ENCODE measurements at places on chromosomes 1 and 21.

GRCh38 chr1:184972315-184973055 lies 1.8 kb downstream of the NIBAN1 start:
- DNase-seq: peak; percentile 38

DNA sequence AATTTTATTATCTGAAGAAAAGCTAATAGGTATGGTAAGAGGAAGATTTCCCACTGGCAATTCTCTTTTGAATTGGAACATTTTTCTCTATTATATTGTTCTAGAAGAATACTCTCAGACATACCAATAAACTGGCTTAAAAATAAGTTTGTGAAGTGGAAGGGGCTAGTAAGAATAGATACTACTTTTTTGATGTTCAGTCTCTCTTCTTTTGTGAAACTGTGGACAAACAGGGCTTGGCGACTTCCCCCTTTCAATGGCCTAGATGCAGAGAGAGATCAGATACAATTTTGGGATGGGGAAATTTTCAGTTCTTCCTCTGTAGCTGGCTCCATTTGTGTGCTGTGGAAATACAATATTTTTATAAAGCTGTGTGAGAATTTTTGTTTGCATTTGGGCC lies 2.5 kb downstream of the PBX1 start:
- peak; percentile 17 for DNase-seq

DNA sequence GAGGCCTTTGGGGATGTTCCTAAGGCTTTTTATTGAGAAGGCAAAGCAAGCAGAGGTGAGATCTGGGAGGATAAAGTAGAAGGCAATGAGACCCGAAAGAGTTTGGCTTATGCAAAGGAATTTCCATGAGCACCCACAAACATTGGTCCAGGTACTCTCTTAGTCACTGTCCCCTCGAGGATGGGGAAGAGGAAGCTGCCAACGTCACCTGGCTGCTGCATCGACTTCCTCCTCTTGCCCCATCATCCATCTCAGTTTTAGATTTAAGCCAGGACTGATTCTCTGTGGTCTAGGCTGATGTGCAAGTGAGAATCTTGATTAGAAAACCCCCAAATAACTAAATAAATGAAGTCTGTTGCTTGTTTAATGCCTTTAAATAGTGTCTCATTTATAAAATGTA lies 28.7 kb downstream of the RUNX1 start:
- DNase-seq: no peak

DNA sequence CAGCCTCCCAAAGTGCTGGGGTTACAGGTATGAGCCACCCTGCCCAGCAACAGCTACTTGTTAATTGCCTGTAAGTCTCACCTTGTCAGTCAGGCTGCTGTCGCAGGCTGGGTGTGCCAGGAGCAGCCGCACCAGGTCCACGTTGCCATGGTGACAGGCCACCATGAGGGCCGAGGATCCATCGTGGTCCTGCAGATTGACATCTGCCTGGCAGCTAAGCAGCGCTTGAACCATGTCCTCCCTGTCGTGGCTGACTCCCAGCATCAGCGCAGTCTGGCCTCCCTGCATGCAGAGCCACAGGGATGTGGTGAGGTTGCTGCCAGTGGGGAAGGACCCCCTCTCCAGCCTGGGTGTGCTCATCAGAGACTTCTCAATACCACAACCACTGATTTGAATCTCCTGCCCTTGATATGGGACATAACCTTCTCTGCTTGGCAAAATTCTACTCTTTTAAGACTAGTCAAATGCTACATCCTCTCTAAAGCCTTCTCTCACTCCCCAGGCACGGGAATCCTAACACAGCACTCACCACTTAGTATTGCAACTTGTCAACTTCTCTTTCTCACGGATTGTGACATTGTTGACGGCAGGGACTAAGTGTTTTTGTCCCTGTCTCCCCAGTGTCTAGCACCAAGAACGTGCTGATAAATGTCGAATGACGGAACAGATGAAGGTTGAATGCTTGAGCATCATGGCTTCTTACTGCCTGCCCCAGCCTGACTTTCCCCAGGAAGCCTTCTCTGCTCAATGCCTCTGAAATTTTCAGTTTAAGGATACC lies 52.9 kb downstream of the L1TD1 start:
- peak; percentile 47 for DNase-seq

DNA sequence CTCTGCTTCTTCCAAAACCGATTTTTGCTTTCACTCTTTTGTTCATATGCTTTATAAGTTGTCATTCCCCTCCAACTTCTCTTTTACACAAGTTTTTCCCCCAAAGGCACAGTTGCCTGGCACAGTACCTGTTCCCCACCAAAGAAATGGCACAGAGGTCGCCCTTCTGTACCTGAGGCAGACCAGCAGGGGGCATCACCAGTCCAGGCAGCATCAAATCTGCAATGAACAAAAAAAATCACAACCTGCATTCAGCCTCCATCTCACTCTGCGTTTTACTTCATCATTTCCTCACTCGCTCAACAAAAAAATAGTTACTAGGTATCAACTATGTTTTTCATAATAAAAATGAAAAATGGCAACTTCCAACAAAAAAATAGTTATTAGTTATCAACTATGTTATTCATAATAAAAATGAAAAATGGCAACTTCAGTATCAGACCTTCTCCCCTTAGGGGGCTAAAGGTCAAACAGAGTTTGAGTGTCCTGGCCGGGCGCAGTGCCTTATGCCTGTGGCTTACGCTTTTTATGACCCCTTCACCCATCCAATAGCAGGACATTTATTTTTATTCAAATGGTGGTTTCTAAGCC lies 4.1 kb downstream of the EIF2D start:
- peak; percentile 76 for DNase-seq

DNA sequence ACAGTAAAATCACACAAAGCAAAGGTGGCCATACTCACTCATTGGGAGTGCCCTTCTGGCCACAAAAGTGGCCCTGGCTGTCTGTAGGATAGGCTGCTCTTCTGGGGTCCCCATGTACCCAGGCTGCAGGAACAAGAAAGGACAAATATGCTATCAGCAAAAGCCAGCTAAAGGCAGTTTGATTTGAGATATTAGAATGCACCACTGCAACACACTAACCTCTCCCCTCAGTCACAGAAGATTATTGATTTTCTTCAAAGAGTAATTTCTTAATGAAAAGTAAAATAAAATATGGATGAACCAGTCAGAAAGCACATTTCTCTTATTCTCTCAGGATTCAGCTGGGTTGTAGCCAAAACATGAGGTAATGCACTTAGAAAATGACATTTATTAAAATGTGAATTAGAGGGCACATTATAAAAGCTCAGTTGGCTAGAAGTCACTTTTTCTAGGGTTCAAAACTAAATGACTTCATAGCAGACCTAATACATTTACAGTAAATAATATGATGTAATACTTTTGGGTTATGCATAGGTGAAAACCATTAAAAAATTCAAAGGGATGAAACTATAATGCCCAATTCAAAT lies 140.8 kb downstream of the LHX8 start:
- DNase-seq: no peak

DNA sequence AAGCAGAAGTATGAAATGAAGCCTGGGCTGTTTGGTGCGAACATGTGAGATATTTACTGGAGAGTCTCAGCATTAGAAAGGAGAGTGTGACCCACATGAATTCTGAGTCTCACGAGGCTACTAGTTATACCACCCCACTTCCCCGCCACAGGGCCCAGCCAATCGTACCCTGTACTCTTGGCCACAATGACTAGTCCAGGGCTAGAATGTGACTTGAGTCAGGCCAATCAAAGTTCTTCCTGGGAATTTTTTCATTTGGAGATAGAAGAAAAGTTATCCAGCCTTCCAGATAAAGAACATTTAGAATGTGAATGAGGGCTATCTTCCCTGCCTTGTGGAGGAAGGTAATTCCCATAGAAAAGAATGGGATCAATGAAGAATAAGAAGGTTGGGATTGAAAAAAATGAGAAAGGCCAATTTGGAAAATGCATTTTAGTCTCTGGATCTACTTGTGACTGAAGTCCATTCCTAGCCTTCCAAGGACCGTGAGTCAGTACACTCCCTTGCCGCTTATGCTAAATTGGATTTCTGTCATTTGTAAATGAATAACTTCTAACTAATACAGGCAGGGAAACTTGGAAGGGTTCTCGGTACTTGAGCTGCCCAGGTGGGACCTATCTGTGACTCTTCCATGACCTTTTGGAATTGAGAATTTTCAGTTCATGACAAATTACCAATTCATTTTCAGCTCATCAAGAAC lies 12.3 kb upstream of the RIMKLA start:
- DNase-seq: no peak

DNA sequence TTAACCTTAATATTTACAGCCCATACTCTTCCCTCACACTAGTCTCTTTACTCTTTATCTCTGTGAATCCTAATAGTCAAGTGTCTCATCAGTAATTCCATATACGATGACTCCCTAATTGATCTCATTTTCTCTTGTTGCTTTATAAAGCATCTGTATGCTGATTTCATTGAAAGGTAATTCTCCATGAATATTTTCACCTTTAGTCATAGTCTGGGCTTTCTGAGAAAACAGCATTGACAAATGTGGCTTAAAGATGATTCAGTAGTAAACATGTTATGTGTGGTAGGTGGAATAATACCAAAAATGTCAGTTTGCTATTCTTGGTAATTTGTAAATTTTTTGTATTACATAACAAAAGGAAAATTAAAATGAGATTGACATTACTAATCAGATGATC lies 1176.5 kb downstream of the NCAM2 start:
- no peak for DNase-seq

GRCh38 chr1:53735681-53736080 lies 3.3 kb downstream of the GLIS1 start:
- no peak for DNase-seq

DNA sequence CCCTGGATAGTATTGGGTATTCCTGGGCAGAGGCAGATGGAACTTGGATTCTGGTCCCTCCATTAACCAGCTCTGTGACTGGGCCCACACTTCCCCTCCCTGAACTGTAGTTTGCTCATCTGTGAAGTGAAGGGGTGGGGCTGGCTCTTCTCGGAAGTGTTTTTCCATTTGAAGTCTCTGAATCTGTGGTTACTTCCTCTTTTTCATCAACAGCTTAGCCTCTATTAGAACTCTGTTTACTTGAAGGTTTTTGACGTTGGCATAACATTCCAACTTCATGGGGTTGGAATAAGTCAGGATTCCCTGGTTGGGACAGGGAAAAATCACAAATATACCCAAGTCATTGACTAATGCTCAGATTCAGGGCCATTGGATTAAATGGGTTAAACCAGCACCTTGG lies 3.6 kb downstream of the KIAA0040 start:
- DNase-seq: no peak

DNA sequence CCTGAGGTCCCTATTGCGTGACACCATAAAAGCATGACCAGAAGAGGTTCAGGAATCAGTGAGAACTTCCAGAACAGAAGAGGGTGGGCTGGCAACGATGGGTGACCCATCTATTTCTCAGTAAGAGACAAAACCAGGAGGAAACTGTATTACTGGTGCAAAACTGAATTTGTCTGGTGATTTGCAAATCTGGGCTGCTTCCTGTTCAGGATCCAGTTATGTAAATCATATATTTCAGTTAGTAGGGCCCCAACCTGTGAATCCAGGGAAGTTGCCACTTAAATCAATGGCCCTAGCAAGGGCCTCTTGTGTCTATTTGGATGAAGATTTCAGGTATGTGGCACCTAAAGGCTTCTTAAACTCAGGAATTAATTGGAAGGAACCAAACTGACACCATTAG lies 23.1 kb upstream of the SMAP2 start:
- no peak for DNase-seq

- DNase-seq: no peak
Observed at GRCh38 chr1:60849401-60849800, 233.0 kb upstream of the NFIA start.

GRCh38 chr1:113040041-113040440 lies 33.0 kb upstream of the LRIG2 start:
- DNase-seq: peak; percentile 88

- no peak for DNase-seq
Observed at GRCh38 chr1:202086579-202087350, 36.0 kb upstream of the GPR37L1 start.

DNA sequence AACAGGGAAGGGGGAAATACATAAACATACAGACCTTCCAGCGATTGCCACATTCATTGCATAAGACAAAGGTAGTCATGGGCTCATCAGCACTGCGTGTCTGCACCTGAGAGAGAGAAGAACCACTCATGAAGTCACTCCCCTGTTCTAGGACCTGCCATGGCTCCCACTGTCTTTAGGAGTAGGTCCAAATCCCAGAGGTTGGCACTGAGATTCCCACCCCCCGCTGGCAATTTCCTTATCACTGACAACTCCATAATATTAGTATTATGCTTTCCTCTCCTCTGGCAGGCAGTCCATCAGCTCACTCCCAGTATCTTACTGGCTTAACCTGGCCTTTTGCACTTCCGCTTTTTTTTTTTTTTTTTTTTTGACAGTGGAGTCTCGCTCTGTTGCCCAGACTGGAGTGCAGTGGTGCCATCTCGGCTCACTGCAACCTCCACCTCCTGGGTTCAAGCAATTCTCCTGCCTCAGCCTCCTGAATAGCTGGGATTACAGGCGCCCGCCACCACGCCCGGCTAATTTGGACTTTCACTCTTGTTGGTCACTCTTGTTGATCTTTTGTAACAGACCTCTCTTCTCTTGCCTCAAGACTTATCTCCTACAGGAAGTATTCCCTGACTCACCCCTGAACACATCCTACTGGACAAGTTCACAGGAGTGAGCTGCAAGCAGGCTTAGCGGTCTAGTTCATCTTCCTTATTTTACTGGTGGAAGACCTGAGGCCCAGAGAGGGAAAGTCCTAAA lies 14.8 kb upstream of the ZNF436 start:
- no peak for DNase-seq

- DNase-seq: no peak
Observed at GRCh38 chr1:106536741-106537140, 519.7 kb upstream of the PRMT6 start.

DNA sequence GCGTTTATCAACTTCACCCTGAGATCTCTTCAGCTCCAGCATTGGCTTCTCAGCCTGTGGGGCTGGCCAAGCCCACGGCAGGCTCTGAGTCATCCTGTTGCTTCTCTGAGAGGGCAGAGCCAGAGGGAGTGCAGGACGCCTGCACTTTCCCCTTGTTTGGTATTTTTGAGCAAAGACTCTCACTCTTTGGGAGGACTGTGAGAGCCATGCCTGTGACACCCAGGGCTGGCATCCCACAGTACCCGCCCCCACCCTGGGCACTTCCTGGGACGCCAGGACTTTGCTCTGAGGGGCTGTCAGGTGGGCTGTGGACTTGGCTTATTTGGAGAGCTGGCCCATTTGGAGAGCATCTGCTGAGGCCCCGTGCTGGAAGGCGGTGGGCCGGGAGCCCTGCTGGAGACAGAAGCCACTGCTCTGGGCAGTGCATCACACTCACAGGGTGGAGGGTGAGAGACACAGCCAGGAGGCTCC lies 37.4 kb downstream of the VANGL1 start:
- DNase-seq: no peak

DNA sequence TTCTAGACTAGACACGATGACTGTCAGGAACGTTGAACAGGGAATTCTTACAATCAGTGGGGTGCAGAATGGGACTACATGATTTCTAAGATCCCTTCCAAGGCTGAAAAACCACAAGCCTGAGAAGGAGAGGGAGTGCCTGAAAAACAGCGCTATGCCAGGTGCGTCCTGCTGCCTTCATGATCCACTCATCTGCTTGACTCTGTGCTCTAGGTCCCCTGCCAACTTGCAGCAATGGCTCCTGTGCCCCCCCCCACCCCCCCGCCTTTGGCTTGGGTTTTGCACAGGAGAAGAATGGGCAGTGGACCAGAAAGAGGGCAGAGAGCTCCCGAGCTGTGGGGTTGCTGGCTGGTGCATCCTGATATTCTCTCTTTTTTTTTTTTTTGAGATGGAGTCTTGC lies 5.9 kb downstream of the SLC2A7 start:
- DNase-seq: no peak

- peak; percentile 31 for DNase-seq
Observed at GRCh38 chr1:18657506-18658201, 27.0 kb downstream of the PAX7 start.

GRCh38 chr1:5959087-5959486 lies 33.1 kb downstream of the NPHP4 start:
- DNase-seq: no peak

GRCh38 chr21:46456750-46457149 lies 1.9 kb upstream of the DIP2A start:
- no peak for DNase-seq
